Anterior cingulate cortex (tissue), 58 donors: ENCODE measurements at places on chromosomes 4 and X.

DNA sequence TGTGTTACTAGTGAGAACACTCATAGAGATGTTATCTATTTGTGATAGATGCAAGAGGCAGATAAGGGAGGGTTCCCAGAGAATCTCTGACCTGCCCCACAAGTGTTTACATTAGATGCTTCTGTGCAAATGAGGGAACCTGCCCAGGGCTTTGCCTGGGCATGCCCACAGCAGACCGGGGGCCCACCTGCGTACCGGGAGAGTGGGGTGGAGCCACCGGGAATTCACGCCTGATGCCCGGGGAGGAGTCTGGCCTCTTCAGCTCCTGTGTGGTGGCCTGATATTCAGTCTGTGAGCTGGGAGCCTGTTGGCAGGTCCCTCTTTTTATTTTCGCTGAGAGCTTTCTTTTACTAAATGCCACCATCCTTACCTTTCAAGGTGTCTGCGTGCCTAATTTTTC is 155.7 kb downstream of the SNCA start:
- no peak for DNase-seq

DNA sequence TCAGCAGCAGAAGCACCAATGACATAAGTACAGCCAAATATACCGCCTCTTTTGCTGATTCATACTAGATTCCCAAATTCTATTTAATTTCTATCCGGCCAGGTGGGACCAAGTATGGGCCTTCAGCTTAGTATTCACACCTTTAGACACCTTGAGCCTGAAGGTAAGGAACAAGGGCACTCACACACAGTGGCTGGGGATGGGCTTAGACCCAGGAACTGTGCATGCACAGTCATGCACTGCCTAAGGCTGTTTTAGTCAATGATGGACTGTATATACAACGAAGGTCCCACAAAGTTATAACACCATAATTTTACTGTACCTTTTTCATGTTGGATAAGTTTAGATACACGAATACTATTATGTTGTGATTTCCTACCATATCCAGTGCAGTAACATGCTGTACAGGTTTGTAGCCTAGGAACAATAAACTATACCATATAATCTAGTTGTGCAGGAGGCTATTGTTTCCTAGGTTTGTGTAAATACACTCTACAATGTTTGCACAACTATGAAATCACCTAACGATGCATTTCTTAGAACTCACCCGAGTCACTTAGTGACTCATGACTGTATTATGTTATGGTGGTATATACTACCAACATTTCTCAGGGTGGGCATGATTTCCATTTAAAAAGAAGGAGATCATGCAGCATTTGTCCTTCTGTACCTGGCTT is 9.7 kb upstream of the CLNK start:
- DNase-seq = no peak

GRCh38 chr4:2320152-2320551 is 58.2 kb upstream of the MXD4 start:
- no peak for DNase-seq

DNA sequence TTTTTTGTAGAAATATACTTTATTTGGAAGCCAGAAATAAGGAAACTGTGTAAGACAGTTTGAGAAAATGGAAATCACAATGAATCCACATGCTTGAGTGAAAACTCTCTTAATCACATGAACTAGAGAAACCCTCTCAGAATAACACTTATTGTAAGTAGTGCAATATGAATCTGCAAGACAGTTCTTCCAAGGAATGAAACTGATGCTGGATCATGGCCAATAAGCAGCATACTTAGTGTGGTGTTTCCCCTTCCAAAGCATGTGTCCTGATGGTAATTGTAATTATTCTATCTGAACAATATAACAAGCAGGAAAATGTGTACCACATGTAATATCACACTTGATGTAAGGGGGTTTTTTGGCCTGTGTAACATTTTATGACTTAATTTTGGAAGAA is 1870.5 kb upstream of the TENM3 start:
- no peak for DNase-seq

DNA sequence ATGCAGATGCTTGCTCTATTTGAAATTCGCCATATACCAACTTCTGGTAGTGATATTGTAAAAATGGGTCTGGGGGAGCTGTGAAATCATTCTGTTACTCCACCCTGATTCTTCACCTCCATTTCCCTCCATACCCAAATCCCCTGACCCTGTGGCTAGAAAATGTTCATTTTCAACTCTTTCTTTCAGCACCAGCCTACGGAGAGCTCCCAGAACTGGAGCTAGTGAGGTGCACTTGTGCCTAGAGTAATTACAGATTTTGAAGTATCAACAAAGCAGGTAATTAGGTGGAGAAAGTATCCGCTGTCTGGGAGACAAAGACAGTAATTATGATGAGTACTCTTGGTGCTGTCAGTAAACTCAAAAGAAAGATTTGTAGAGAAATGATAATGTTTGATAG is 8.1 kb downstream of the ARHGAP36 start:
- no peak for DNase-seq

GRCh38 chr4:15653420-15653819 is 1.7 kb downstream of the FBXL5 start:
- no peak for DNase-seq

GRCh38 chrX:102599951-102600579 is 750 bp downstream of the ARMCX5 start:
- DNase-seq = no peak
